ENCODE measurements at places on chromosomes 6 and 20. TPM values are rescaled to one million over a fixed set of nuclear protein-coding genes. Genes with fewer than 3 reads are reported as not detected.

DNA sequence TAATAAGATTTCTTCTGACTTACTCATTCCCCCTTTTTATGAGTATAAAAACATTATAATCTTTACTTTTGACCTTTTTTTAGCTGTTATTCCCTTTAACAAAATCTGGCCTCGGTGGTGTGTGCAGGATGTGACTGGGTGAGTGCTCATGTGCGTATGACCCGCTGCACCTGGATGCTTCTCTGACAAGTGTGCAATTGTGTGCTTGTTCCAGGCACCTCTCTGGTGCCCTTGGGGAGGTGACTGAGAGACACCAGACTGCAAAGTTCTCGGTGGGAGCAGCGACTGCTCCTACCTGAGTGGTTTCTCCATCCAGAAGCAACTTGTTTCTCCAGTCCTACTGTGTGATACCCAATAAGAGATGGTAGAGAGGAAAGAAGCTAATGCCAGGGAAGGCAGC lies 65.0 kb downstream of the ISM1 start:
- no peak for DNase-seq

SRMS gene
- 0.21 TPM for total RNA-seq

GRCh38 chr6:26534681-26535465 lies 3.3 kb upstream of the HMGN4 start:
- no peak for DNase-seq

DNAH8 gene
- total RNA-seq = 0.03 TPM

- no peak for DNase-seq
Observed at GRCh38 chr6:118714756-118715155, 63.4 kb upstream of the CEP85L start.

GRCh38 chr6:30463651-30464618 lies 25.4 kb upstream of the HLA-E start:
- no peak for DNase-seq

- peak; percentile 33 for DNase-seq
Observed at GRCh38 chr20:47620808-47621805, 119.4 kb downstream of the NCOA3 start.

GRCh38 chr6:102907181-102907580 lies 1513.7 kb downstream of the GRIK2 start:
- peak; percentile 19 for DNase-seq

DNA sequence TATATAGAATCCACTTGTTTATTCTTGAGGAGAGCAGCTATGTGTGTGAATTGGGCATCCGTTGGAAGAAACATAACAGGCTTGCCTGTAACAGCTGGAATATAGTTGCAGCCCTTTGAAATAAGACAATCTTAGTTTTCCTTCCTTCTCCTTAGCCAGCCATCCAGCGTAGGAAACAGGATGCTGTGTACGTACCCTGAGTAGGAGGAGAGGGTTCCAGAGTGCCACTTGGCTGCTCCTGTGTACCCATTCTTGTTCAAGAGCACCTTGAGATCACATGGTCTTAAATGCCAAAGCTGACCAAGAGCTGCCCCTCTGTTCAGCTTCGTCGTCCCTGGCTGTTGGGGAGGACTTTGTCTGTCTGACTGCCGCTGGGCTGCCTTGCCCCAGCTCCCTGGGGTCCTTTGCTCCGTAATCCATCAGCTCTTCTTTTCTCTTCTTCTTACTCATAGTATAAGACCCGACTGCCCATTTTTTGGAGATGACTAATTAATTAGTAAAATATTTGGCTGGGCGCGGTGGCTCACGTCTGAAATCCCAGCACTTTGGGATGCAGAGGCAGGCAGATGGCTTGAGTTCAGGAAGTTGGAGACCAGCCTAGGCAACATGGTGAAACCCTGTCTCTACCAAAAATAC lies 49.0 kb downstream of the RREB1 start:
- no peak for DNase-seq

MROH8 gene
- 1.1 TPM for total RNA-seq

EFCAB8 gene
- 0.44 TPM for total RNA-seq

C20orf144 gene
- 0.11 TPM for total RNA-seq

GRCh38 chr6:136012198-136012887 lies 160.8 kb downstream of the PDE7B start:
- DNase-seq = no peak

DNA sequence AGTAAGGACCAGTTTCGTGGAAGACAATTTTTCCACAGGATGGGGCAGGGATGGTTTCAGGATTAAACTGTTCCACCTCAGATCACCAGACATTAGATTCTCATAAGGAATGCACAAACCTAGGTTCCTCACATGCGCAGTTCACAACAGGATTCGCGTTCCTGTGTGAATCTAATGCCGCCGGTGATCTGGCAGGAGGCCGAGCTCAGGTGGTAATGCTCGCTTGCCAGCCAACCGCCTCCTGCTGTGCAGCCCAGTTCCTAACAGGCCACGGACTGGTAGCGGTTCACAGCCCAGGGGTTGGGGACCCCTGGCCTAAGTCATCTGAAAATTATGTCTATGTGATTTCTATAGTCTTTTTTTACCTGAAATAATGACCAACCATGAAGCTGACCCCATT lies 217.5 kb downstream of the TMEM200A start:
- no peak for DNase-seq

GRCh38 chr20:45253261-45253660 lies 1.1 kb downstream of the SLPI start:
- DNase-seq = no peak

DNA sequence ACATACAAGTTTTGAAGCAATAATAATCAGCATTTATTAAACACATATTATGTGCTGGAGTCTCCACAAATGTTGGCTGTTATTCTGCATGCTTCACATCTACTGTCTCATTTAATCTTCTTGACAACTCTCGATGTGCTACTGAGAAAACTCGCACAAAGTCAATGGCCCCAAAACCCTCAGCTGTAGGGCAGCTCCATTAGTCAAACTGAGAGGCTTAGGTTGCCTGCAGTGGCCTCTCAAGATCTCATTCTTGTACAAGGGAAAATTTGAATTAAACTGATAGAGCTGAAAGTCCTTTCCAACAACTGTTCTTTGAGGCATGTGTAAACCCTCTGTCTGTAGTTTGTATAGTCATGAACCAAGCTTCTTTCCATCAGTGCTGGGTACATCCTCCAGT lies 49.8 kb downstream of the MBOAT1 start:
- DNase-seq = no peak

EEF1A2 gene
- 30.7 TPM for total RNA-seq

CST4 gene
- total RNA-seq = not detected

DNA sequence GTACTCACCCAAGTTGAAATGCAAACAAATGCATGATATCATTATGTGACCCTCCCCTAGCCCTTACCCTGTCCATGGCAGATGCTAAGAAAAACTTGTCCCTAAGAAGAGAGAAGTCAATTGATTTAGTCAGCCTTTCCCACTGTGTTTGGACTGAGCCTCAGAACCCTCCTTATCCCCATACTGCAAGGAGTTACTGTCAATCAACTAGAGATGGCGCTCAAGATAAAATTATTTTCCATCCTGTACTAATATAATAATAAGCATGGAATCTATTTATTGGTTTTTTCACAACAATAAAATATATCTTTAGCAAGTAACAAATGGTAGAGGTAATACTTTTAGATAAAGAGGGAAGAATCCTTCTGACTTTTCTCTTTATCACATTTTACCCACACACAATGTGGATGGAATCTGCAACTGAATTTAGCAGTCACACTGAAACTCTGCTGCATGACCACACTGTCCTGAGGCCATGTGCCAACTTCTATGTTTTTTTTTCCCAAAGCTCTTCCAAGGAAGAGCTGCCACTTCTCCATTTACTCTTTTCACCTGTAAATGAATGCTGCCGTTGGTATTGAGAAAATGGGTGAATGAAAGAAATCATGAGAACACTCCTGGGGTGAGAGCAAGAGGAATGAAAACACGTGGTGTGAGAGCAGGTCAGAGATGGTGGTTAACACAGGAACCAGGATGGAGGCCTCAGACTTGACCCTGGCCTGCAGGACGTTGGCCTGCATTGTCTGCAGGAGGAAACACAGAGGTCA lies 10.5 kb downstream of the NT5E start:
- DNase-seq = no peak

- DNase-seq = no peak
Observed at GRCh38 chr20:61673152-61673847, 392.4 kb downstream of the TAF4 start.

KHDRBS2 gene
- total RNA-seq = 3.7 TPM

DNA sequence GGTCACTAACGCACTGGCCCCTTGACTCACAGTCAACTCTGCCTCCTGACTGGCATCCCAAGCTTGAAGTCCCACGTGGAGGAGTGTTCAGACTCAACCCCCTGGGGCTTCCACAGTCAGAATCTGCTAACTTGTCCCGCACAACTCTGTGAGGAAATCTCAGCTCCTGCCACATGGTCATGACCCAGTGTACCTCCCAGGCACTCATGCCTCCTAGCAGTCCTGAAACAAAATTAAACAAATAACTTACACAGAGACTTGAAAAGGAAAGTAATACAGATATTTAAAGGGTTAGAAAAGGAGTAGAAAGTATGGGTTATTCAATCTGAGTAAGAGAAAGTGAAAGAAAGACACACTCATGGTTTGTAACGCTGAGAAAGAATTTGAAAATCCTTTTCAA lies 134.9 kb downstream of the GMDS start:
- no peak for DNase-seq

- DNase-seq = no peak
Observed at GRCh38 chr6:148959008-148959407, 212.2 kb downstream of the UST start.

- no peak for DNase-seq
Observed at GRCh38 chr6:85975957-85976356, 333.3 kb upstream of the SYNCRIP start.

GPLD1 gene
- 2.5 TPM for total RNA-seq

TMC2 gene
- not detected for total RNA-seq

DNA sequence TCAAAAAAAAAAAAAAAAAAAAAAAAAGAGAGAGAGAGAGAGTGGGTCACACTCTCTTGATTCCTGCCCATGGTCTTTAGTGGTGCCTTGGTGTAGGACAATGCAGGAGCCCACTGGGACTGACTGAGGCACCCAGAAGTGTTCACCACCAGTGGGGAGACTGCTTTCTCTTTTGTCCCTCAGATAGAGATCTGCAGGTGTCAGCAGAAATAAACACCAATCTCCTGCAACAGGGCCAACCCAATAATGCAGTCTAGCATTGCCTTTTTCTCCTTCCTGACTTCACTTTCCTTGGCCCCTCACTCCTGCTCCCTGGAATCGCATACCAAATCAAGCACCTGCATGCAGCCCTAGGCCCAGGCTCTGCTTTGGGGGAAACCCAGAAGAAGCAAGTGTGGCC lies 39.0 kb upstream of the CCDC28A start:
- no peak for DNase-seq

GRCh38 chr20:37845241-37845681 lies 57.7 kb upstream of the VSTM2L start:
- DNase-seq = no peak

C6orf132 gene
- total RNA-seq = 4.7 TPM

DNA sequence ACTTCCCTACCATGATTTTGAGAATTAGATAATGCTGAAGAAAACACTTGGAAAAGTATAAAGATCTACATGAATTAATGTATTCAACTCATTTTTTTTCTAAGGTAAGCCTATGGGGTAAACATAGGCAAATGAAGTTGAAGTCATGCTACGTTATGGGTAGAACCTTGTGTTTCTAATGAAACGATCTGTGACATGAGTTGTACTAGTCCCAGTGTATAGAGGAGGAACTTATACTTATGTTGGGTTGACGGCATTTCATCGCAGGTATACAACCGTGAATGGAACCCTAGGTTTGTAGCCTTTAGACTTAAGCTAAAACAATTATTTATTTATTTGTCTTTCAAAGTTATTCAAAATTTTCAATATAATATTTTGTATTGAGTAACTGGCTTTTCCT lies 2.6 kb downstream of the SLC35F1 start:
- no peak for DNase-seq

CGA gene
- not detected for total RNA-seq

GRCh38 chr6:141953072-141953471 lies 179.7 kb upstream of the GJE1 start:
- no peak for DNase-seq

ADGB gene
- not detected for total RNA-seq

CST7 gene
- not detected for total RNA-seq

TUBB2B gene
- 1,848 TPM for total RNA-seq

DNA sequence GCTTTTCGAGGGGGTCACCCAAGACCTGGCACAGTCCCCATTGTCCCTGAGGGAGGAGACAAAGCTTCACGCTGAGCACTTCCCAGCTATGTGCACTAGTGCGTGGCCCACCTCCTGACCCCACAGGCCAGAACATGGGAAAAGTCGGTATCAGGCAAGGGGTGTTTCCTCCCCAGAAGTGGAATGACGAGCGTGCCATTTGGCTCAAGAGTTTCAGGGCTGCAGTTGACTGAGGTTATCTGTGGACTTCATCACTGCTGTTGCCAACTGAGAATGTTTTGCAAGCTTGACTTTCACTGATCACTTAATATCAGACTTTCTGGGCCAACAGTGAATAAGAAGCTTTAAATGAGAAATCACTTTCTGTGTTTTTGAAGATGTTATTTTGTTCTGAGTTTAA lies 137.0 kb upstream of the AFDN start:
- DNase-seq = no peak

All from H7 (cell line).